ELF-1 (cell line): ENCODE measurements at places on chromosomes 12 and 14.

GRCh38 chr12:126397071-126397581 is 1331.9 kb downstream of the AACS start:
- no peak for DNase-seq

DNA sequence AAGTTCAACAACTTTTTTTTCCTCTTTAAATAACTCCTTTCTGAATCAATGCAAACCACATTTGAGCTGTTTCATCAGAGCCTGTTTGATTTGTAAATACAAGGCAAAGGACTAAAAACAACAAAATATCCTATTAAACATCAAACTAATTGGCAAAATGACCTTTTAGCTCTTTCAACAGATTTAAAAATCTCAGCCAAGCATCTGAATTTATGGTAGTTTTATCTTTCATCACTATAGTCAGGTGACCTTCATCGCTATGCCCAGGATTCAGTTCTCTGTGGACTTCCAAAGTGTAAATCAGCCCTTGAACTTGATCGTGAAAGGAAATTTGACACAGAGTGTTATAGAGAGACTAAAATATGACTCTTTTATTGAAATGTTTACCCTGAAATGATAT is 1554.5 kb upstream of the FLRT2 start:
- DNase-seq = no peak

DNA sequence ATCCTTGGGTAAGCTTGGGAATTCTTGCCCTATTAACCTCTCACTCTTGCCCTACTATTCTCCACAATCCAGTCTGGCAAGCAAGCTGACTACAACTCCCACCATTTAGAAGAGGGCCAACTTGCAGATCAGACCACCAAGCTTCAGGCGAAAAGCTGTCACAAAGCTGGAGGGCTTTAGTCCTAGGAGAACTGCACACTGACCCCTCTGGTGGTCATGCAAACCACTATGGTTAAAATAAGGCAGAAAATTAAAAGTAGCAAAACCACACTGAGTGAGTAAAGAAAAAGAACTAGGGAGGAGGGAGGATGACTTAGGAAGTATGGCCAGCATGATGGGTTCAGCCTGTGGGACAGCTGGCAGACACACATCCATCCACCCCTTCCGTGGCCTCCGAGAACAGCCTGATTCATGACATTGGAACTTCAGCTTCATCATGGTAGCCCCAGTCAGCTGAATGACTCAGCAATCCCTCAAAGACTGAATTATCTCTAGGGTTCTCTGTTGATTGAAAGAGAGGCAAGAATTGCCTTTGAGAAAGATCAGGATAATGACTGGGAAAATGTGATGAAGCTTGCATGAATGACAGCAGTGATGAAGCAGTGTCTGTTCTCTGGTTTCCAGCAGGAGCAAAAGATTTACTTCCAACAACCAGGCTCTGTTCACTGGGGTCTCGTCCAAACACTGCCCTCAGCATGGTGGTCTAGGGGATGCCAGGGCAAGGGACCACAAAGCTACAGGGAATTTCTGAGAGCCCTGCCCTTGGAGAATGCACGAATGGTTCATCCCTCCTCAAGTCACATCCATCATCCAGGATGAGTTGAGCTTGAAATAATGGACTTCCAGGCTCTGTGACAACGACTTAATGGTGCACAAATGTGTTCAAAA is 24.4 kb downstream of the PITPNM2 start:
- DNase-seq = peak; percentile 74

GRCh38 chr14:59407246-59408010 is 57.8 kb downstream of the GPR135 start:
- no peak for DNase-seq

- no peak for DNase-seq
Observed at GRCh38 chr14:35525695-35526094, 8.3 kb upstream of the INSM2 start.

GRCh38 chr12:78457938-78458337 is 406.6 kb upstream of the SYT1 start:
- no peak for DNase-seq

GRCh38 chr14:101000711-101001250 is 97.3 kb upstream of the RTL1 start:
- DNase-seq = no peak

- DNase-seq = no peak
Observed at GRCh38 chr12:26704684-26705460, 128.1 kb downstream of the ITPR2 start.

DNA sequence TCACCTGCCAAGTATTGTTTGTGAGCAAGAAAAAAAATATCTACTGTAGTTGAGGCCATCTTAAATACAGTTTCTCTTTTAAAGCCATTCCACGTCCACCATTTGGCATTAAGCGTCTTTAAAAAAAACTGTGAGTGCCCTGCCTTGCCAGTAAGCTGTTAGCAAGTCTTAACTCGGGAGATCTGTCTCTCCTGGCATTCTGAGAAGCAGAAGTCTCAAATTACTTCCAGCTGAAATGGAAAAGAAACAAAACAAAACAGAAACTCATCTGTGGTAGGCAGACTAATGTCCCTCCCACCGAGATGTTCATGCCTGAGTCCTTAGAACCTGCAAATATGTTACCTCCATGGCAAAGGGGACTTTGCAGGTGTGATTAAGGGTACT is 126.2 kb downstream of the CRADD start:
- DNase-seq = no peak

DNA sequence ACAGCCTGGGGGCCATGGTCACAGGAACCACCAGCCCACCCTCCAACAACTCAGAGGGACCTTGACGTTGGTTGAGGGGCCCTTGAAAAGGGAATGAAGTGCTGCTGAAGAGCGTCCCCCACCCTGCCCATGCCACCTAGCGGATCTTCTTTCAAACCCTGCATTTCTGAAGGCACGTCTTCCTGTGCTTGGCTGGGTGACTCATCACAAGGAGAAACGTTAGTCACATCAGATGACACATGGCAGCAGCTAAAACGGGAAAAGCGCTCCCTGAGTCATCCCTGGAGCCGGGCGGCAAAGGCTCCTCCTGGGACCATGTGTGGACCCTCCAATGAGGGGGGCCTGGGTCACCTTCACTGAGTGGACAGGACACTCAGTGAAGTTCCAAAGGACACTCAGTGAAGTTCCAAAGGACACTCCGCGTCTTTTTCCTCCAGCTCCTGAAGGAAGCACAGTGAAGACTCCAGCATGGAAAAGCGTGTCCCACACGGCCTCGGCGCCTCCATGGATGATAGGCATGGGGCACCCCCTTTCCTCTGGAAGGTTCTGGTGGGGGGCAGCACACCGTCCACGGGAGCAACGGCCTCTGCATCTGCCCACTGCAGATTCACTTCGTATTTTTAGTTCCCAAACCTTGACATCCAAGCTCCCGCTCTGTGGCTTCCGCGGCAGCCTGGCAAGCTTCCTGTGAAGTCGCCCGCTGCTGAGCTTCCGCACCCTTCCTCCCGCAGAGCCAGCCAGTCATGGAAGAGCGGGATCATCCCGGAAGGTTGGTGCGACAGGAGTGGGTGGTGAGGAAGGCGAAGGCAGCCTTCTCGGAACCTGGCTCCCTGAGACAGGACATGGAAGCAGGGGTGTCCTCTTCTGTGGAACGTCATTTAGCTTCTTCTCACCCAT is 383.4 kb downstream of the VRK1 start:
- DNase-seq = peak; percentile 23

DNA sequence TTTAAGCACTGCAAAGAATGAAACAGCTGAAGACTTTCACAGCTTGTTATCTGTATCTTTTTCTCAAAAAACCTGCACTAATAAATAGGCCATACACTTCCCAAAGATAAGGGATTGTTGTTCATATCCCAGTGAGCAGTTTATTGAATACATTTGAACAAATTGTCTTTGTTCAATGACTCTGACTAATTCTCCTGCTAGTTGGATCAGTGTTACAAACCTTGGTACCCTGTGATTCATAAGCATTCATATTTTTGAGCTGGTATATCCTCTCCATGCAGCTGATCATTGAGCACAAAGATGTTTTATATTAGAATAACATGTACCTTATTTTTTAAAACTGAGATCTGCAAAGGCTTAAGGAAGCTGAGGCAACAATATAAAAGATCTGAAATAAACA is 58.9 kb upstream of the FSCB start:
- DNase-seq = no peak

GRCh38 chr14:102085948-102086708 is 716 bp downstream of the HSP90AA1 start:
- peak; percentile 34 for DNase-seq

GRCh38 chr12:1350934-1351240 is 243.5 kb downstream of the FBXL14 start:
- no peak for DNase-seq

DNA sequence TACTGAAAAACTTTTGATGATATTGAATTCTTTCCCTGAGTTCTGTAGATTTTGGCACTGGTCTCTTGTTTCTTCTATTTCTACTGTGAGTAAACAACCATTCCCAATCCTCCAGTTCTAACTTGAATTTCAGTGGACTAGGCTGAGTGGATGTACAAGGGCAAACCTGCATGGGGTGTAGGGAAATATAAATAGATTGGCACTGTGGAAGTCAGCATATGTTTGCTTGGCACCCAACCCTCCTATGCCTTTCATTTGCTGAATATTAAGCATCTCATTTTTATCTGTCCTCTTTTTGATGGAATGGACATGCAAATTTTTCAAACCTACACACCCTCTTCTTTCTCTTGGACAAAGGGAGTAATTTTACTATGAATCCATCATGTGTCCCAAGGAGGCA is 828.3 kb downstream of the DIO2 start:
- no peak for DNase-seq

GRCh38 chr12:80101126-80101525 is 1.8 kb downstream of the OTOGL start:
- DNase-seq = no peak

DNA sequence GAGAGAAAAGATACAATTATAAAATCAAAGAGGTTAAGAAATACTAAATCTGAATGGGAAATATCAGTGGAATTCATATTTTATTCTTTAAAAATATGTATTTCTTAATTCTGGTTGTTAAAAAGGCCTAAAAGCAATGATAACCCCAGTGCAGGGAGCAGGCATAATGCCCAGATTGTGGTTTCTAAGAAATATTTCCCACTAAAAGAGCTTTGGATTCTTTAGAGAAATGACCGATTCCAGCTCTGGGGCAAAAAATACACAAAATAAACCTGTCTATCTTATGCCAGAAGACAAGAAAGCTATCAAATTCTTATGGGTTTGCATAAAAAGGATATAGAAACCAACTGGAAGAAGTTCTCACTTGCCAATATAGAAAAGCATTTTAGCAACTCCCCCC is 71.6 kb downstream of the PDE6H start:
- DNase-seq = no peak

DNA sequence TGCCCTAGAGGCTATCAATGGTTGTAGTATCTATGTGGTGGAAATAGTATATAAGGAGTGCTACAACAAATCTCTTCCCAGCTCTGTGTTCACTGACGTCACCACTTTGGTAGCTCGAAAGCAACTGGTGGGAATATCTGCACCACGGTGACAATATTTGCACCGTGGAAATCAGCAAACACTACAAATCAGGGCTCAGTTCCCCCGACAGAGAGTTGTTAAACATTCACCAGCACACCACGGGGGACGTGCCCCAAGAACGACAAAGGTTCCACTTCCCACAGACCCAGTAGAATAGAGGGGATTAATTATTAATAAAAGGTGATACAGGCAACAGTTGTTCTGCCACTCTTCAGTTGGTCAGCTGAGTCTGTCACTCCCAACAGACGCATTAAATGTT is 98.4 kb downstream of the CCDC60 start:
- no peak for DNase-seq

GRCh38 chr12:31578632-31579031 is 12.3 kb downstream of the DENND5B start:
- no peak for DNase-seq

DNA sequence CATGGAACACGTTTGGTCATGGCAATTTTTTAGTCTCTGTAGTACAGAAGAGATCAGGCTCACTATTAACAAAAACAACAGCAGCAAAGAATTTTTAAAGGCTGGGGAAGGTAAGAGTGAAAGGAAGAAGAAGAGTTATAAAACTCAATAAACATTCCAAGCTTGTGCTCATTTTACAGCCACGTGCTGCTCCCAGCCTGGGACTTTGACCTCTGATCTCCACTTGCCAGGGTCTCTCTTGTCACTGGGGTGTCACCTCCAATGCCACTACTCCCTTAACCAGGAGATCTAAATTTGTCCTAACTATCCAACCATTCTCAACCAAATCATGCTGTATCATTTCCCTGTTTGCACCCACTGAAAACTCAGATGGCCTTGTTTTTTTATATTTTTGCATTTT is 605.1 kb downstream of the VRK1 start:
- DNase-seq = no peak
